ENCODE measurements at places on chromosomes 2 and 18. TPM values are rescaled to one million over a fixed set of nuclear protein-coding genes. Genes with fewer than 3 reads are reported as not detected.

The ATOH8 gene
- total RNA-seq: 27.1 TPM

The DPYSL5 gene
- not detected for total RNA-seq

DNA sequence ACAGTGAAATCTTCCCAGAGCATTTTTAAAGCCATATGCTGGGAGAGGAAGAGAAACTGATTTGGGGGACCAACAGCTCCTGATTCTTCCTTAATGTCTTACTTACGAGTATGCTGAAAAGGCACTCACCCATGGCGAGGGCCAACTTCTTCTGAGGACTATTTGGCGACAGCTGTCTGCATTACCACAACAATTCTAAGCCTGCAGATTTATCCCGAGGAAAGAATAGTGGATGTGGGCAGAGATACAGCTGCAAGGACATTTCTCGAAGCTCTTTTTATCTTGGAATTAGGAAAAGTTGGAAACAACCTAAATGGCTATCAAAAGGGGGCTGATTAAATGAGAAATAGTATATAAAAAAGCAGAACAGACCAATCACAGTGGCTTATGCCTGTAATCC is 40.3 kb upstream of the FHL2 start:
- DNase-seq: no peak

- peak; percentile 18 for DNase-seq
These were observed 548.8 kb upstream of the NRP2 start for GRCh38 chr2:205133544-205133943.

DNA sequence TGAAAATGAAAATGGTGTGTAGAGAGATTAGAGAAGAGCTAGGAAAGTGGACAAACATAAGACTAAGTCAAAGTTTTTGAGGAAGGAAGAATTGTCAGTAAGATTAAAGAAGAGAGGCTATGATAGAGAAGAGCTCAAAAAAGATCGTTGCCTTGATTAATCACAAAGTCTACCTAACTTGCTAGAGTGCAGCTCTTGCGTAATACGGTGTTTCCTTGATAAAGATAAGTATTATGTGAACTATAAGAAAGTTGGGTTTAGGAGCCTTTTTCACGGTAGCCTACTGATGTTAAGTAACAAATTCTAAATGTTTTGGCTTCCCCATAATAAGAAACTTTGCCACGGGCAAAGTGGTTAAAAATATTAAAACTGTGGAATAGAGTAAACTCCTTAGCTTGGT is 226.4 kb upstream of the NRXN1 start:
- no peak for DNase-seq

GRCh38 chr18:10127729-10128128 is 213.9 kb downstream of the VAPA start:
- DNase-seq: no peak

DNA sequence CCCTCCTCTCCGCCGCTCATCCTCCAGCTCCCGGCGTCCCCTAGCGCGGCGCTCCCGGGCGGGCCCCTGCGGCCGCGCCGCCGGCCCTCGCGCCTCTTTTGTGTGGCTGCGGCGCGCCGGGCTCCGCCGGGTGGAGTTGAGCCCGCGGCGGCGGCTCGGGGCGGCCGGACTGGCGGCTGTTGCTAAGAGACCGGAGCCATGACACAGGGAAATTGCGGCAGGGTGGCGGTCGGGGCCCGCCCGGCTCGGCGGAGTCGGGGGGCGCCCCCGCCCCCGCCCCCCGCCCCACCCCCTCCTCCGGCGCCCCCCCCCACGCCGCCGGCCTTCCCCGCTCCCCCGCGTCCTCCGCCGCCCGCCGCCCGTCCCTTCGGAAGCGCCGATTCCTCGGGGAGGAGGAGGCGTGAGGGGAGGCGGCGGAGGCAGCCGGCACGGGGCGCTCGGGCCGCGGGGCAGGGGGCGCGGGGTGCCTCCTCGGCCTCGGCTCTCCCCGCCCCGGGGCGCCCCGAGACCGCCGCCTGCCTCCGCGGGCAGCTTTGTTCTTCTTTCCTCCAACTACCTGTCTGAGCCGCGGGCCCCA is at the start of gene TMEM200C:
Gene TMEM200C (minus strand): TSS at position 224 of the 577 bp plus-strand sequence. CDS start 3,459 bp downstream, outside the sequence.
- DNase-seq: peak; percentile 34

GRCh38 chr18:38933322-38933721 is 1367.7 kb upstream of the CELF4 start:
- DNase-seq: no peak

DNA sequence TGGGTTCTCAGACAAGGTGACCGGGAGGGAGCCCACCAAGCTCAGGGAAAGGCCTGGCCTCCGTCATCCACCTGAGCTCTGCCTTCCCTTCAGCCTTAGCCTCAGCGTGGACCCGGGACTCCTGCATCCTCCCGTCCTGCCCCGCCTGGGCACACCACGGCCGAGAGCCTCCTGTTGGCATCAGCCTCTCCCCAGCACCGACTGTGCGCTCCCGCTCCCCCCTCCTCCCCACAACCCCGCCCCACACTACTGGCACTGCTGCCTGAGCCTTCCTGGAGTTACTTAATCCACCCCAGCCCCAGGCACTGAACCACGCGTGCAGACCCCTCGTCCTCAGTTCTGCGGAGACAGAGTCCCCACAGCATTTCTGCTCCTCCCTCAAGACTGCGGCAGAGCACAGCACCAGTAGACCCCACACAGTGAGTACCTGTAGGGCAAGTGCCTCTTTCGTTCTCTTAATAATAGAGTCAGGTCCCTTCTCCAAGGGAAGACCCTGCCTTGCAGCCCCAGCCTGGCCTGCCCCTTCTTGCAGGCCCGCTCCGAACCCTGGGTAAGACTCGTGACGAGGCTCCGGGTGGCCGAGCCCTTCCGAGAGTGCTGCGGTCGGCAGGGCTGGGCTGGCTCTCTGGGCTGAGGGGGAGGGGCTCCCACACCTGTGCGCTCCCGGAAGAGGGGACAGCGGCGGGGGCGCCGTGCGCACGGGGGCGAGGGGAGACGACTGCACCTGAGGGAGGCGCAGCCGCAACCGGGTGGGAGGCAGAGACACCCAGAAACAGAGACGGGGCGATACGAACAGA is at the start of gene AMER3:
Gene AMER3 (plus strand): TSS at position 285 of the 797 bp plus-strand sequence. CDS start 6,533 bp downstream, outside the sequence.
- DNase-seq: no peak
